ENCODE measurements at places on chromosomes 13 and 19. TPM values are rescaled to one million over a fixed set of nuclear protein-coding genes. Genes with fewer than 3 reads are reported as not detected.

DMKN gene
- total RNA-seq: 90.7 TPM

RPL21 gene
- 1,479 TPM for total RNA-seq

VSIG10L gene
- 0.74 TPM for total RNA-seq

KLK2 gene
- total RNA-seq: not detected

SAMD1 gene
- total RNA-seq: 19.8 TPM

ZNF723 gene
- not detected for total RNA-seq

PRR12 gene
- total RNA-seq: 19.0 TPM

KLK4 gene
- not detected for total RNA-seq

PLIN5 gene
- total RNA-seq: not detected

DNA sequence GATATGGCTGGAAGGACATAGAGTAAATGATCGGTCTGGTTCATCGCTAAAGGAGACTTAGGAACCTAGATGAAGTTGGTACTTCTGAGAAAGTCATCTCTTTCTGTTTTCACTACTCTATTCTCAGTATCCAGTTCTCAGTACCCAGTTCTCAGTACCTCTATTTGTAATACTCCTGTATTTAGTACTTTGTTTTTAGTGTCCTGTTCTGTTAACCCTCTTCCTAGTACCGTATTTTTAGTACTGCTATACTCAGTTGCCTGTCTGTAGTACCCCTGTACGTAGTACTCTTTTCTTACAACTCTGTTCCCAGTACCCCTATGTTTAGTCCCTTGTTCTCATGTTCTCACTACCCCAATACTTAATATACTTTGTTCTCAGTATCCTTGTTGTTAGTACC is 1.2 kb downstream of the RFXAP start:
- H3K4me1 ChIP-seq: peaks cover 32% of the 10 kb centered on the region
- H3K27ac ChIP-seq: peak overlapping the region; percentile 79
- no peaks in the 10 kb centered on the region for H3K36me3 ChIP-seq
- DNase-seq: no peak
- H3K27me3 ChIP-seq: no peaks in the 10 kb centered on the region

DNA sequence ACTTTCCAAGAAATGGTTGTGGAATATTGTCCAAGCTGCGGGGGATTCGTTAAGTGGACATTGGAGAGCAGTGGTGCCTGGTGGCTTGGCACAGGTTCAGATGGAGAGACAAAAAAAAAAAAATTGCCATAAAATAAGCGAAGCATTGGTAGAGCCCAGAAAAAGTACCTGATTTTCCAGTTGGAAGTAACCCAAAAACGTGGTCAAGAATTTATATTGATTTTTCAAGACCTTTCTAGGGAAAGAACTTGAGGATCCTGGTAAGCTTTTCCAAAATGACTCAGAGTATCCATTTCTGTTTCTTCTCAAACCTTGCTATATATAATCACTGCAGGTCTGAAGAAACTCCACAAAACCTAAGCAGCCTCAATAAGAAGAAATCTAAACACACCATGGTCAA is 94.6 kb downstream of the ING1 start:
- no peak overlapping the region for H3K27ac ChIP-seq
- DNase-seq: no peak
- H3K36me3 ChIP-seq: no peaks in the 10 kb centered on the region
- H3K4me3 ChIP-seq: no peak overlapping the region

DNA sequence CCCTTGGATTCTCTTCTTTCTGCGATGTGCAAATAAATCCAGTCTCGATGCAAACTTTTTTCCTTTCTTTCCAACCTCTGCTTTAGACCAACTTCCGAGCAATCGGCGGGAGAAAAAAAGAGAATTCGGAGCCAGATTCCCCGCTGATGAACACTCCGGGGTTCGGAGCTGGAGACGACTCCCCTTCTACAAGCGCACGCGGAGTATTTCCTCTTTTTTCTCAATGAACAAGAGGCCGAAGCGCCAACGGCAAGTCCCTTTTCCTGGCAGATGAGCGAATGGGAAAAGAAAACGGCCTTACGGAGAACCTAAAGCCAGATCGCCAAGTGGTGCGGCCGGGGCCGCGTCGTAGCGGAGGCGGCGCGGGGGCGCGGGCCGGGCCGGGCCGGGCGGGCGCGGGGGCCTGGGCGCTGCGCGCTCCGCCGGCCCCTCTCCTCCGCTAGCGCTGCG is 250 bp downstream of the SPRY2 start:
- no peaks in the 10 kb centered on the region for H3K27me3 ChIP-seq
- H3K4me1 ChIP-seq: peaks cover 28% of the 10 kb centered on the region
- peak; percentile 69 for DNase-seq
- H3K27ac ChIP-seq: no peak overlapping the region
- H3K36me3 ChIP-seq: peaks cover 26% of the 10 kb centered on the region

DNA sequence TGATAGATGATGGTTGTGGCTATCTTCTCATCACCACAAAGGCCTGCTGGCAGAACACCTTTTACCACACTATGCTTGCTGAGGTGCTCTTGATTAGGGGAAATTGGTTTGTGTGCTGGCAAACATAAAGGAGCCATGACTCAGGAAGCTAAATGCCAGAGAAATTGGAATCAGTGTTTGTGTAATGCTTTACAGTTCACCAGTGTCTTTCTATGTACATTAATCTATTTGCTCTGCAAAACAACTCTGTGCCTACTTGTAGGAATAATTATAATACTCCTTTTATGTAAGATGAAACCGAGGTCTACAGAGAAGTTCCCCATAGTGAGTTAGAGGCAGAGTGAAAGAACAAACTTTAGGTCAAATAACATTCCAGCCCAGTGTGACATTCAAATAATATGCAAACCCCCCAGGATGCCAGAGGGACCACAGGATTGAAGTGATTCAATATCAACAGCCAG is 390.5 kb upstream of the HTR2A start:
- no peaks in the 10 kb centered on the region for H3K4me1 ChIP-seq
- no peak overlapping the region for H3K27ac ChIP-seq
- H3K36me3 ChIP-seq: no peaks in the 10 kb centered on the region
- DNase-seq: no peak
- no peaks in the 10 kb centered on the region for H3K27me3 ChIP-seq

GRCh38 chr13:33262062-33262487 is 23.5 kb downstream of the STARD13 start:
- DNase-seq: peak; percentile 85
- no peaks in the 10 kb centered on the region for H3K27me3 ChIP-seq
- no peak overlapping the region for H3K4me3 ChIP-seq

DNA sequence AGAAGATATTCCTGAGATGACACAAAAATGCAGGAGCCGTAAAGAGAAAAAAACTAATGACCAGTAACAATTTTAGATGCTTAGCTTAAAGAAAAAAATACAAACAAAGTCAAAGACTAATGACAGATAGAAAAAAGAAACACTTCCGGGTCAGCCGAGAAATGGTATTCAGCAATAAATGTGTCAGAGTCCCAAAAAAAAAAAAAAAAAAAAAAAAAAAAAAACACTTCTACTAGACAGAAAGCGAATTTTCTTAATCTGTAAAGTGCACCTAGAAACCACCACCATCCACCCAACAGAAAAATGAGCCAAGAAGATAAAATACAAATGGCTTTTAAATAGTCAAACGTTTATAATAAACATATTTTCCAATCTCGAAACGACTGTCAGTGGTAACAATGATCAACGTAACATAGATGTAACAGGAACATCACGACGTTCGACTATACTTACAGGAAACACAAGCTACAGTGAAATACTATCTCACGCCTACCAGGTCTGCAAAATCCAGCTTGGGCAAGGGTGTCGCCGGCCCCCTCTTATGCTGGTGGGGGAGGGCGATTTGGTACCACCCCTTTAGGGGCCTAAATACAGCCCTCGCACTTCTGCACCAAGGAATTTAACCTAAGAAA is 10.6 kb downstream of the ABHD17A start:
- H3K4me3 ChIP-seq: peak overlapping the region; percentile 99
- H3K4me1 ChIP-seq: peaks cover 7% of the 10 kb centered on the region
- H3K27ac ChIP-seq: peak overlapping the region; percentile 91
- DNase-seq: peak; percentile 38
- H3K27me3 ChIP-seq: no peaks in the 10 kb centered on the region
- H3K36me3 ChIP-seq: peaks cover 23% of the 10 kb centered on the region

- DNase-seq: peak; percentile 94
- H3K27ac ChIP-seq: peak within 1 kb of the TSS; percentile 93
- H3K4me1 ChIP-seq: peaks cover 29% of the 10 kb centered on the region
- peak within 1 kb of the TSS; percentile 94 for H3K4me3 ChIP-seq
- H3K27me3 ChIP-seq: no peaks in the 10 kb centered on the region
These were observed at the start of gene UPF3A for GRCh38 chr13:114281351-114282040. TSS of gene UPF3A (plus strand) at chr13:114281601. CDS start at chr13:114281640, 39 bp downstream.

- peaks cover 7% of the 10 kb centered on the region for H3K4me1 ChIP-seq
- peaks cover 32% of the 10 kb centered on the region for H3K36me3 ChIP-seq
- H3K27ac ChIP-seq: no peak within 1 kb of the TSS
- H3K27me3 ChIP-seq: no peaks in the 10 kb centered on the region
- DNase-seq: no peak
- H3K4me3 ChIP-seq: no peak within 1 kb of the TSS
These were observed at the start of gene HNRNPA1L2 for GRCh38 chr13:52642131-52642530. TSS of gene HNRNPA1L2 (plus strand) at chr13:52642431. CDS start at chr13:52642493, 62 bp downstream.

GRCh38 chr19:15874821-15875474 is 22.9 kb downstream of the CYP4F2 start:
- H3K27ac ChIP-seq: no peak overlapping the region
- no peaks in the 10 kb centered on the region for H3K36me3 ChIP-seq

- no peaks in the 10 kb centered on the region for H3K27me3 ChIP-seq
- H3K4me1 ChIP-seq: peaks cover 28% of the 10 kb centered on the region
- DNase-seq: no peak
- no peak overlapping the region for H3K4me3 ChIP-seq
- H3K27ac ChIP-seq: no peak overlapping the region
These were observed 17.6 kb downstream of the RANBP3 start for GRCh38 chr19:5960005-5961001.

GRCh38 chr19:19533841-19534240 is 4.2 kb upstream of the CILP2 start:
- DNase-seq: no peak
- no peak overlapping the region for H3K27ac ChIP-seq
- H3K4me3 ChIP-seq: no peak overlapping the region
- no peaks in the 10 kb centered on the region for H3K27me3 ChIP-seq

DNA sequence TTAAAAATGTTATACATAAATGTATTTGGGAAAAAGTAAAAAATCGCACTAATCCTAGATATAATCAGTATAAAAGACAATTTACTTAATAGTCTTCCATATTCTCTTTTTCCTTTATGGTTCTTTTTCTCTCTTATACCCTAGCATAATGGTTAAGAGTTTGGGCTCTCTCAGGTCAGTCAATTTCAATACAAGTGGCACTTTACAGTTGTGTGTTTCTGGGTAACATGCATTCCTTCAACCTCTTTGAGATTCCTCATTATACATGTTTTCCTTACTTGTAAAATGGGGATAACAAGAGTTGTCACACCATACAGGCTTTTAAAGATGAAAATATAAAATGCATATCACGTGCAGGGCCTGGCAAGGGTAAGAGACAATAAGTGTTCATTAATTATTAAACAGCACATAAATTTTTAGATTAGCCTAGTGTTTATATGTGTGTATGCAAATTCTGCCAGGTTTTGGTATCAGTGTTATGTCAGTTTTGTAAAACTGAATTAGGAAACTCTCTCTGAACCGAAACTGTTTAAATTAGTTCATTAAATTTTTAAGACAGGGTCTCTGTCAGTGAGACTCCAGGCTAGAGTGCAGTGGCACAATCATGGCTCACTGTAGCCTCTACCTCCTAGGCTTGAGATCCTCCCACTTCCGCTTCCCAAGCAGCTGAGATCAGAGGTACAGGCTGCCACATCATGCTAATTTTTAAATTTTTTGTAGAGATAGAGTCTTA is 49.8 kb downstream of the ELF1 start:
- H3K27me3 ChIP-seq: no peaks in the 10 kb centered on the region
- no peak overlapping the region for H3K27ac ChIP-seq
- peaks cover 15% of the 10 kb centered on the region for H3K36me3 ChIP-seq
- H3K4me1 ChIP-seq: peaks cover 16% of the 10 kb centered on the region
- no peak overlapping the region for H3K4me3 ChIP-seq
- no peak for DNase-seq

GRCh38 chr13:31022928-31023530 is 90.6 kb downstream of the TEX26 start:
- no peak overlapping the region for H3K27ac ChIP-seq
- H3K4me1 ChIP-seq: no peaks in the 10 kb centered on the region
- peaks cover 28% of the 10 kb centered on the region for H3K27me3 ChIP-seq
- no peak overlapping the region for H3K4me3 ChIP-seq

- peaks cover 61% of the 10 kb centered on the region for H3K27me3 ChIP-seq
- H3K4me1 ChIP-seq: no peaks in the 10 kb centered on the region
These were observed 9.8 kb upstream of the CNMD start for GRCh38 chr13:52749419-52749818.

GRCh38 chr13:22735011-22735995 is 445.5 kb upstream of the SGCG start:
- DNase-seq: no peak
- H3K4me3 ChIP-seq: no peak overlapping the region
- no peak overlapping the region for H3K27ac ChIP-seq
- H3K27me3 ChIP-seq: no peaks in the 10 kb centered on the region
- no peaks in the 10 kb centered on the region for H3K36me3 ChIP-seq
- no peaks in the 10 kb centered on the region for H3K4me1 ChIP-seq

DNA sequence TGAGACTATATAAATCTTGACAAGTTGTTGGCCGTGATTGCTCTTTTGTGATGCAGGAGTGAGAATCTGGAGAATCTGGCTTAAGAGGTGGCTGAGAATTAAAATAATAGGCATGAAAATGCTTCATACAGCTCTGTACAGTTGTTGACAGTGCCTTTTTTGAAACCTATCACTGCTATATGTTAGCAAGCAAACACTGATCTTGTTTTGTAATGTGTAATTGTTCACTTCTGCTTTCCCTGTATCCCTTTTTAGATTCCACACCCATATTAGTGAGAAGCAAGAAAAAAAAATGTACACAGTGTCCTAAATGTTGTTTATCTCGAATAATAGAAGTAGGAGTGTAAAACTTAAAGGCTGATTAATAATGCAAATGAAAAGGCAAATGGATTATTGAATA is 31.1 kb downstream of the ITM2B start:
- H3K36me3 ChIP-seq: peaks cover 61% of the 10 kb centered on the region
- DNase-seq: no peak
- H3K4me1 ChIP-seq: peaks cover 9% of the 10 kb centered on the region
- H3K27me3 ChIP-seq: no peaks in the 10 kb centered on the region
- no peak overlapping the region for H3K27ac ChIP-seq

DNA sequence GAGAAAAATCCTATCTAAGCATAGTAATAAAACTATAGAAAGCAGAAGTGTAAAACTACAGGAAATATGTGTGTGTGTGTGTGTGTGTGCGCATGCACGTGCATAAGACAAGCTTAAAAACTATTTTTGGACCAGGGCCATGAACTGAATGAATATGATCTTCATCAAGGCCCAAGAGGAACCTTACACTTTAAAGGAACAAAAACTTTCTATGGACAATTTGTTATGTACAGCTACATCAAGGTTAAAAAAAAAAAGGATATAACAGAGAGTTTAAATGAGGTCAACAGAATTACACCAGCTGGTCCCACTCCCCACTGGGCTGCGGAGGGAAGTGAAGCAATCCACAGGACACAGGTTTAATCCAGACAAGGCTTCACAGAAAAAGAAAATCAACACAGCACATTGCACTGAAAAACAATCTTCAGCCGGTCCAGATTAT is 151.1 kb downstream of the LHFPL6 start:
- H3K27me3 ChIP-seq: no peaks in the 10 kb centered on the region
- H3K4me1 ChIP-seq: no peaks in the 10 kb centered on the region
- H3K27ac ChIP-seq: no peak overlapping the region
- DNase-seq: no peak
